ENCODE measurements at places on chromosomes 12 and 14. TPM values are rescaled to one million over a fixed set of nuclear protein-coding genes. Genes with fewer than 3 reads are reported as not detected.

GRCh38 chr12:62044450-62045135 is 215.6 kb upstream of the USP15 start:
- DNase-seq = no peak

- DNase-seq = no peak
Measured at GRCh38 chr12:6277982-6278438, 32.5 kb upstream of the PLEKHG6 start.

DNA sequence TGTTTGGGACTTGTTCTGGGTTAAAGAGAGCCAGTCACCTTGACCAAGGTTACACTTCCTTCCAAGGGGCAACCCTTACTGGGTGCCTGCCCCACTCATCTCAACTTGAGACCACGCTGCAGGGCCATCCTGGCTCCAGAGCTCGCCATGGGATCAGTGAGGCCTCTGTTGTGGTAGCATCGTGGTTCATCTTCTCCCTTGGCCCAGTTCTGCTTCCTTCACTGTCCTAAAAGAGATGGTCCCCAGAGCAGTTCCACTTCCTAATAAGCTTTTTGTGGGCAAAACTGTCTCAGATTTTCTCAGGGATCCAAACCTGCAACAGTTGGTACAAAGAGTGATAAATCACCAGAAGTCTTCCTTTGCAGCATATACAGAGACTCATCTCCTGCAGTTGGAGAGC is 165.9 kb upstream of the TMEM260 start:
- no peak for DNase-seq

- DNase-seq = no peak
Measured at GRCh38 chr14:23608454-23608853, 27.7 kb upstream of the DHRS2 start.

DNA sequence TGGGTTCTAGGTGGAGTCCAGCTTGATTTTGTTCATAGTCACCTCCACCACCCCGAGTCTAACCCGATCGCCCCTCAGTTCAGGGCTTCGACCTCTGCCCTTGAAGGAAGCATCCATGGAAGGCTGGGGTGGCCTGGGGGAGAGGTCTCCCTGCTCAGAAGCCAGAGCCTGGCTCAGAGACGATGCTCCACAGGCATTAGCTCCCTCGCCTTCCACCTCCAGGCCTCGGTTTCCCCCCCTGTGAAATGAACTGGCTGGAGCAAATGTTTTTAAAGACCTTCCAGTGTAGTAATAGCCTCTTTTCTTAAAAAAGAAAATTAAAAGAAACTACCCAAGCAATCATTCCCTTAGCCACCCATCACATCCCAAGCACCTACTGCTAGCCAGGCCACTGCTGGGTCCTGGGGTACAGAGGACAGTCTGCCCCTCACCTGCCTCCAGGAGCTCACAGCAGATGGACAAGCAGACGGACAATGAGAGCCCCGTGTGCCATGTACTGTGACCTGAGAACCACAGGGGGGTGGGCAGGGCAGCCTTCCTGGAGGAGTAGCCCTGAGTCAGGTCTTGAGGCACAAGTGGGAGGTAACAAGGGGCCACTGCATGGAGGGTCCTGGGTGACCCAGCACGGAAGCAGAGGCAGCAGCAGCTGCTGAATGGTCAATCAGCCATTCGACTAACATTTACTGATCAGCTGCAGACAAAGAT is 42.3 kb upstream of the EML1 start:
- no peak for DNase-seq

DNA sequence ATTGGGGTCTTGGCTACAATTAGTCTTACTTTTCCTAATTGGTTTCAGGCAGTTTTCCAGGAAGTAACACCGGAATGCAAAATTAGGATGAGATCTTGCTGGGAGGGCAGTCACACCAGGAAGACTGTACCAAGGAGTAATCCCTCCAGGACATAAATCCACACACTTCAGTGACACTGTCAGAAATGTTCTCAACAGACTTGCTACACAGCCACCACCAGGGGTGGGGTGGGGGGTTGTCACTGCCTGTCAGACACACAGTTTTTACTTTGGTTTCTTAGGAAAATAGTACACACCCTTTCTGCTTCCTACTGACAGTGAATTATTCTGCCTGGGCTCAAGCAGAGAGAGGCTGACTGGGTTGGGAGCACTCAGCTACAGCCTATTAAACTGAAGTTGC is 102.9 kb upstream of the CCDC196 start:
- no peak for DNase-seq

DNA sequence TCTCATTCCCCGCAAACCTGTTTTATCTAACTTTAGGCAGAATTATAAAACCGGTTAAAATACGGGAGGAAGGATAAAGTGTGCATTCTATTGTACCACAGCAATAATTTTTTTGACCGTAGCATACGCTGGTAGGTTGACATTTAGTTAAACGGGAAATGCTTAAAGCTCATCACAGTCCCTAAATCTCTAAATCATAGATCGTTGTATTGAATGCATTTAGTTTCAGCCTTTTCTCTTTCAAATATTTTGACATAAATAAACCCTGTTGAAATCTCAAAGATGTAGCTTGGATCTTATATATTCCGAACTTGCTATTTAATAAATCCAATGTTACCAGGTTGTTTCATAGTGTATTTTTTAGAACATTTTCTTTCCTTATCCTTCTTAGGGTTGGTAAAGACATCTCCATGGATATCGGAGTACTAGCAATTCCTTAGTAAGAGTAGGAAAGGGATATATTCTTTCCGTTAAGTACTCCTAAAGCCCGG is 798 bp downstream of the CLEC2B start:
- no peak for DNase-seq

GRCh38 chr12:66137937-66138336 is 7.4 kb upstream of the LLPH start:
- DNase-seq = no peak

GRCh38 chr12:50188241-50188781 is 21.1 kb upstream of the CERS5 start:
- DNase-seq = no peak

DNA sequence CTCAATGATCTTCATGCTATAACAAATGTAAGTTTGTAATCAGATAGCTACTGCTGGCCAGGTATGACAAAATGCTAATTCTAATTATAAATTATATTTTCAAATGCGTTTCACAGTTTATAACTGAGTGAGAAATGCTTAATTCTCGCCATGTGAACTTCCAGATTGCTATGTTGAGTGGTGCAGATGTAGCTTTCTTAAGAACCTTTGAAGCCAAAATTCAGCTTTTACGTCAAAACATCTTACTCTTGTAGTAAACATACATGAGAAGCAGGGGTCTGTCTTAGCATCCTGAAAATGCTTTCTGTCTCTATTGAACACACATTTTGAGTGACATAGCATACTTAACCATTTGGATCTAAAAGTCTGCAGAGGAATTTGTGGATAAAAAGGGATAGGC is 176.5 kb upstream of the PRICKLE1 start:
- DNase-seq = no peak

GRCh38 chr14:55313480-55313879 is 42.3 kb downstream of the FBXO34 start:
- DNase-seq = no peak

DNA sequence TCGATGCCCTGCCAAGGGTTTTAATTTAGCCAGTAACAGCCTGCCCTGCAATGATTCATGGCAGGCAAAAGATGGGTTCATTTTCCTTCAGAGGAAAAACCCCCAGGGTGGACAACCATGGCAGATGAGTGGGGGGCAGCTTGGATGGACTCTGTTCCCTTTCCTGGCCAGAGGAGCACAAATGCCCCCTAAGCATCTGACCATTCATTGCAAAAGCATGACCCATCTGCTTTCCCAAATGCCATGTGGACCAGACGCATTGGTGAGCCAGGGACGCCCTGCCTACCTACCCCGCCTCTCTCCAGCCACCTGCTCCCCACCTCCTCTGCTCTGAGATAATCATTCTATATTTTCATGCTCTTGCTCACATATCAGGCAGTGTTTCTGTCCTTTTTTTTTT is 281.9 kb downstream of the DPF3 start:
- DNase-seq = no peak

DNA sequence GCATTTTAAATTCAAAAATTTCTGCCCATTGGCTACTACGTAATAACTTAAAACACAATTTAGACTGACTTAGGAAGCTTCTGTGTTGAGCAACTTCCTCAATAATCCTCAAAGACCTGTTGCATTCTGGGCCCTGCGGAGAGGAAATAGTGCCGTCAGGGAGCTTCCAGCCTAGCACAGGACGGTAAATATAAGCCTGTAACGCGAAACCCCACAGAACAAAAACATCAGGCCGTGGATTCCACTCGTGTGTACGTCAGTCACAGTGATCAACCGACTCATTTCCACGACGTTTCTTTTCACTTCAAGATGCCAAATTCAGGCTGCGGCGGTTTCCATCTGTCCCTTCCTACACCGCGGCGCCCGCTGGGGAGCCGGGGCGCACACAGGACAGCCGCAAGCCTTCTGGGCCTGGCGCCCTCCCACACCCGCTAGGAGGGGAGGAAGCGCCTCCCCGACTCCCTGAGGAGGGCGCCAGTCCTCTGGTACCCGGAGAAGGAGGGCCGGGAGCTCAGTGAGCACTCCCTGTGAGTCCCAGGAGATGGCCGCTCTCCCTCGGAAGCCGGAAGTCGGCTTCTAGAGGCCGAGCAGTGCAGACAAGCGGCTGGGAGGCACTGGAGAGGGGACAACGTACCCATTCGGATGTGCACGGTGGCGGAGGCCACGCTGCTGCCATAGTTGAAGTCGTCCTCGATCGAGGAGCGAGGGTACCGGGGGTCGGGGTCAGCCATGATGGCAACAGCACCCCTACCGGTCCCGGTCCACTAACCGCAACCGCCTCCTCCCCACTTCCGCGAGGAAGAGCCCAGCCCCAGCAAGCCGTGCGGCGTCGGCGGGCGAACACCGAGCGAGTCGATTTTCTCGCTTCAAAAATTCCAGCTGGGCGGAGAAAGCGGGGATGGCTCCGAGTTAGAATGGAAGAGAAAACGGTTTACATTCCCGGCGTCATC is at the start of gene TMBIM4:
TSS of gene TMBIM4 (minus strand) at position 776 of the 950 bp plus-strand sequence. CDS start at position 731, 45 bp downstream.
- peak; percentile 70 for DNase-seq

GRCh38 chr12:68867606-68868005 is 59.6 kb downstream of the MDM2 start:
- DNase-seq = no peak

GRCh38 chr14:62162998-62163589 is 400.9 kb downstream of the SNAPC1 start:
- DNase-seq = peak; percentile 38

- DNase-seq = no peak
Measured at GRCh38 chr14:20742132-20742531, 3.6 kb upstream of the EDDM3A start.

- DNase-seq = no peak
Measured at GRCh38 chr14:23047034-23047634, 5.1 kb downstream of the PSMB11 start.

GRCh38 chr12:17235996-17236395 is 630.0 kb upstream of the LMO3 start:
- DNase-seq = no peak

- no peak for DNase-seq
Measured at GRCh38 chr12:52570511-52570910, 3.1 kb downstream of the KRT74 start.

The ACOT4 gene
- 2.7 TPM for total RNA-seq

The RAPGEF3 gene
- 5.8 TPM for total RNA-seq

The ANO4 gene
- not detected for total RNA-seq

The SPSB2 gene
- total RNA-seq = 11.6 TPM

The TCL1A gene
- total RNA-seq = not detected

The MYL2 gene
- not detected for total RNA-seq

The PPM1H gene
- total RNA-seq = 22.9 TPM

The CCDC60 gene
- total RNA-seq = not detected

The P2RX2 gene
- 1.2 TPM for total RNA-seq

The RBP5 gene
- total RNA-seq = not detected

The CCDC38 gene
- not detected for total RNA-seq
